Stomach (tissue), 19 donors: ENCODE measurements at places on chromosomes 5 and 9.

GRCh38 chr9:136244122-136244968 is 1.3 kb downstream of the QSOX2 start:
- DNase-seq, result peak; percentile 44

DNA sequence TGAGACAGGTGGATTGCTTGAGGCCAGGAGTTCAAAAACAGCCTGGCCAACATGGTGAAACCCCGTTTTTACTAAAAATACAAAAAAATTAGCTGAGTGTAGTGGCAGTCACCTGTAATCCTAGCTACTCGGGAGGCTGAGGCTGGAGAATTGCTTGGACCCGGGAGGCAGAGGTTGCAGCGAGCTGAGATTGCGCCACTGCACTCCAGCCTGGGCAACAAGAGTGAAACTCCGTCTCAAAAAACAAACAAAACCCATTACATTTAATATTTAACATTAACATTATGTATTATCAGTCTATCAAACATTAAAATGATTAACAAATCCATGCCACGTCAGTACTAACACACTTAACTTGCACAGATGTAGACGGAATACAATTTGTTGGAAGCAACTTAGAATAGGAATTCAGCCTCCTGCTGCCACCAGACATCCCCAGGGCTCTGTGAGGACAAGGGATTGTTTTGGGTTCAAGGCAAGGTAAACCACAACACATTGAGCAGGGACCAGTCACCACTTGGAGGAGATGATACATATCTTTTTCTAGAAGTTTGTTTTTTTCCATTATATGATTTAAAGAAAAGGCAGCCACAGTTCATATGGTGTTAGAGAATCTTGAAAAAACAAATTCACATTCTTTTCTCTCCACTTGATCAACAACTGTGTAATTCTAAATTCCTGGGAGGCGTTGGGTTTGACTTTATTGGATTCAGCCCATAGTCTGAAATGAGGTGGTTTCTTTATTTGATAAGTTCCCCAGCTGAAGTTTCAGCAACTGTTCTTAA is 104.1 kb upstream of the BASP1 start:
- DNase-seq, result no peak

DNA sequence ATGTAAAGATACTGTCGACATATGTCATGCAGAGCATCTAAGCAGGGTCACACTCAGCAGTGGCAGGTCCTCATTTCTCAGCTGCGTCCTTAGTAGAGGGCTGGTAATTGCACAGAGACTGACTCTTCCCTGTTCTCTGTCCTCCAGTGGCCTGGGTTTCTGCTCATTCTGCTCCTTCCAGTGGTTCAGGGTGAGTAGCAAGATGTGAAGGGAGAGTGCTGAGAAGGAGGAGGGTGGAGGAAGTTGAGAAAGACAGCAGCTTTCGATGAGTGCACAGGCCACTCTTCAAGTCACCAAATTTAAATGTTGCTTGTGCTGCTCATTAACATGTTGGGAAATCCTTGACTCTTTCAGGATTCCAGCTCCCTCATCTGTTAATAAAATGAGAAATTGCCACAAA is 203.9 kb downstream of the FBXL7 start:
- DNase-seq, result no peak

- no peak for DNase-seq
These were observed 68.6 kb downstream of the MLLT3 start for GRCh38 chr9:20553558-20554149.

DNA sequence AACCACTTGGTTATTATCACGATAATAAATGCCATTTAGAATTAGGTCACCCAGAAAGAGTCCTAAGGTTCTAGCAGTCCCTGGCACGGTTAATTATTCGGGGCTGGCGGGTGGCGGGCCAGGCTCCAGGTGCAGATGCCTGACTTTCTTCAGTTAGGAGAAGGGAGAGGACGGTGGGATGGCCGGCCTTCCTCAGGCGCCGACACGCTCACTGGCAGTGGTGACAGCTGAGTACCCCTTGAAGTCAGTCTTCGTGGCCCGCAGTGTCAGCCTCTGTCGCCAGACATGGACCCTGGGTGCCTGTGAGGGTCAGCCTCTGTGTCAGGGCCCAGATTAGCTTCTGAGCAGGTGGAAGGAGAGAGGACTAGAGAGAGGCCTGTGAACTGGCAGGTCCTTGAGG is 21.1 kb upstream of the EXOC3 start:
- DNase-seq, result no peak

- DNase-seq, result no peak
These were observed 24.4 kb downstream of the SLC25A25 start for GRCh38 chr9:128092199-128092977.

- DNase-seq, result no peak
These were observed 2.3 kb downstream of the CRB2 start for GRCh38 chr9:123358181-123358905.

DNA sequence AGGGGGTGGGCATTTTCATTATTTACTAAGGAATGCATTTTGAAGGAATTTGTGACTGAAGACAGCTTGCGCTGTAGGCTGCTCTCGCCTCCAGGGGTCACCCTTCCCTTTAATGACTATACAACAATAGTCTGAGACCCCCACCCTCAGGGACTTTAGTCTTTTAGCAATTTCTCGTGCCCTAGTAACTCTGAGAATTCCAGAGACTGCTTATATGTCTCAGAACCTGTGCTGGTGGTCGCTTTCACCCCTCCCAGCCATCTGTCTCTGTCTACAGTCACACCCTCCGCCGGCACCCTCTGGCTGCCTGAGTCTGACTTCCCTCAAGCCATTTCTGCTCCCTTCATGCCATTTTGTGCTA is 671.4 kb downstream of the NR2F1-AS1 start:
- DNase-seq, result no peak

GRCh38 chr9:18319918-18320445 is 154.0 kb upstream of the ADAMTSL1 start:
- DNase-seq, result no peak

DNA sequence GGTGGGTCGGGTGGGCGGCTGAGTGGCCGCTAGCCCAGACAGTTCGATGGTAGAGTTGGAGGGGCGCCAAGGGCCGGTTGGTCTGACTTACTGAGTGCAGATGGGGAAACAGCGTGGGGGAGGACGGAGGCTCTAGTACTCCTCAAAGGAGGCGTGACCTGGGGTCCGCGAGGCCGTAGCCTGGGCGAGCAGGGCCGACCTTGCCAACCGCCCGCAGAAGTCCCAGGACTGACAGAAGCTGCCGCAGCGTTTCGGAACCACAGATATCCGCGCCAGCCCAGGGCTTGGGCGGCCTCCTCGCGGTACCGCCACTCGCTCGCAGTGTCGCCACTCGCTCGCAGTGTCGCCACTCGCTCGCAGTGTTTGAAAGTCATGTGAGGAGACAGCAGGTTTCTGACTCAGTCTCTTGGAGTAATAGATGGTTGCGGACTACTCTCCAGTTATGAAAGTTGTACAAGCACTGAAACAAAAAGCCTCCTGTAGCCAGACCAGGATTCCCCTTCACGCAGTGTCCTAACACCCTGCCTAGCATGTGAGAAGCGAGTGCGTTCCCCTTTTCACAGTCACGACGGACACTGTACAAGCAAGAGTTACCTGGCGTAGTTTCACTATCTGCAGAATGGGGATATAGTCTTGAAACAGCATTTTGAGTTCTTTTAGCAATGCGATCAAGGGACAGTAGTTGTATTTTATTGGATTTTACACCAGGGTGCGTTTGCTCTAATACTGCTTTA is 674 bp downstream of the TMEM38B start:
- DNase-seq, result peak; percentile 86

DNA sequence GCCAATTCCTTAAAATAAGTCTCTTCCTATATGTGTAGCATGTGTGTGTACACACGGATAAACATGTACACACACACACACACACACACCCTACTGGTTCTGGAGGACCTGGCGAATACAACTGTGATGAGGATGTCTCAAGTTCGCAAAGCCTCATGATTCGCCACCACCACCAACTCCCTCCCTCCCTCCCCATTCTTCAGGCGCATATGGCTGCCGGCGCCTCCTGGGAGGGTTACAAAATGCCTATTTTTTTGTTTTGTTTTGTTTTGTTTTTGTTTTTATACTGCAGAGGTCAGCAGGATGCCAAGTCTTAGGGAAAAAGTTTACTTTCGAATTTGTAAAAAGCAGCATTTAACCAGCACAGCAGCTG is 88.0 kb downstream of the DAP start:
- no peak for DNase-seq

- peak; percentile 47 for DNase-seq
These were observed 1.0 kb downstream of the AQP3 start for GRCh38 chr9:33446240-33446945.

GRCh38 chr9:89871871-89872331 is 267.1 kb downstream of the GADD45G start:
- DNase-seq, result peak; percentile 19

GRCh38 chr9:123997665-123998277 is 13.8 kb upstream of the LHX2 start:
- no peak for DNase-seq

DNA sequence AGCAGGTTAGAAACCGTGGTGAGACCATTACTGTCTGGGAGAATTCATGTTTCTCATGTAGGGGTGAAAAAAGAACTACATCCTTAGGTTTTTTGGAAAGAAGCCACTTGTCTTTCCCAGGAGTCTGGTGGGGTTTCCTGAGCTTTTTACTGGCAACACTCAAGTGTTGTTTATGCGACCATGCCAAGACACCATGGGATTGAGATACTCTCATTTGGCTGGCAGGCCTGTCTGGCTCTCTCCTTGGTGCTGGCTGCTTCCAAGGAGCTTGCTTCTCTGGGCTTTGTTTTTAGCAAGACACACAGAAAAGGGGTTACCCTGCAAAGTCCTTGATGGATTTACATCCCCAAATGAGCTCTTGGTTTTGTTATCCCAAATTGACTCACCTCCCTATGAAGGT is 80.9 kb upstream of the ISL1 start:
- DNase-seq, result no peak

GRCh38 chr9:112493393-112494137 is 6.9 kb downstream of the KIAA1958 start:
- no peak for DNase-seq

GRCh38 chr5:102794047-102794446 is 38.9 kb downstream of the PAM start:
- no peak for DNase-seq

DNA sequence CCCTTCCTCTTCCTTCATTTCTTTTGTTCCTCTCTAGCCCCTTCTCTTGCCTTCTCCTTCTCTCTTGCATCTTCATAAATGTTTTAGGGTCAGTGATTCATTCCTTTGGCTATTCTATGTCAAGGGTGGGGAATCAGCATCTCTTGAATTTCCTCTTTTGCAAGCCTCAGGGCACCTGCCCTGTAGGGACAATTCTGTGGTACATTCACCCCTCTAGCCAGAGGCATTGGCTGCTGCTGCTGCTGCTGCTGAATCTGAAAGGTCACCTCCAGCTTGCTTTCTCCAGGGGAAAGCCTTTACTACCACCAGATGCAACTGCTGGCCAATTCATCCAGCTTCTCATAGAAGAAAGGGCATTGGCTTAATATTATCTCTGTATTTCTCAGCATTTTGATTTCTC is 87.3 kb downstream of the INSYN2B start:
- no peak for DNase-seq

- peak; percentile 52 for DNase-seq
These were observed 25.4 kb downstream of the ADAMTS2 start for GRCh38 chr5:179319741-179320281.

GRCh38 chr5:96995419-96995818 is 59.5 kb downstream of the LNPEP start:
- no peak for DNase-seq

- DNase-seq, result peak; percentile 51
These were observed 25.9 kb upstream of the AP3B1 start for GRCh38 chr5:78320401-78320800.

DNA sequence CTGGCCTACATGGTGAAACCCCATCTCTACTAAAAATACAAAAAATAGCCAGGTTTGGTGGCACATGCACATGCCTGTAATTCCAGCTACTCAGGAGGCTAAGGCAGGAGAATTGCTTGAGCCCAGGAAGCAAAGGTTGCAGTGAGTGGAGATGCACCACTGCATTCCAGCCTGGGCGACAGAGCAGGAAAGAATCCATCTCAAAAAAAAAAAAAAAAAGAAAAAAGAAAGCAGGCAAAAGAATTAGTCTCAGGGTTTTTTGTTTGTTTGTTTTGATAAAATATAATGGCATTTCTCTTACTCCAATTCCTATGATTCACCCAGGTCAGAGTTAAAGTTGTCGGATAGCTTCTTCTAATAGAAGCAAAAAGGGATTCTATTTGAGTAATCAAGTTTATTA is 67.0 kb upstream of the ATG10 start:
- DNase-seq, result no peak

GRCh38 chr5:61687371-61687770 is 355.3 kb downstream of the ZSWIM6 start:
- DNase-seq, result no peak

- no peak for DNase-seq
These were observed 175.6 kb upstream of the COX7C start for GRCh38 chr5:86442036-86442745.
